ENCODE measurements at places on chromosomes 4 and X.

GRCh38 chrX:37315511-37316248, 33.5 kb upstream of the PRRG1 start:
- DNase-seq = no peak

DNA sequence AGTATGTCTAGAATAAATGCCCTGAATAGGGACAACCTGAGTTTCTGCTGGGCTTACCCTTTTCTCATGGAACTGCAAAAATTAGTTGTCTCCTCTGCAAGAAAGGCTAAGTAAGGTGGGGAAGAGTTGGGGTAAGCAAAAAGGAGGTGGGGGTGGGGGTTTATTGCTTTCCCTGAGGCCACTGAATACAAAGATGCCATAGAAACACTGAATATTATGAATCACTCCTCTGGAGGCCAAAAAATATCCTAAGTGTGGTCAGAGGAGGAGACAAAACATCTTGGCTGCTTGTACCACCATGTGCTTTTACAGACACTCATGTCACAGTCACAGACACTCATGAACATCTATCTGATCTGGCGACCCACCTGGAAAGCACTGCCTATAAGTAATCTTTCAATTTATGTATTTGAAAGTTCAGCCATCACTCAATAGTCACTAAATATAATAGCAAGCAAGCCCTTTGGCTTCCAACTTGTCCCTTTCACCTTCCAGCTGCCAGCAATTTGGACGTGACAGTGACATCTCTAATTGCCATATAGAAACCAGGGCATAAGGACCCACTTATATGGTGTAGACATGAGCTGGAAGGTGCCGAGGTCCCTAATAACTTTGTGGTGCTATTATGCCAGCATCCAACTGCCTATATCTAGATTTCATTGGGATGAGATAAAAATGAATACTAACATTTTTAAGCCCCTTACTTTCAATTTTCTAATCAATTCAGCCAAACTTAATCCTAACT, 122.7 kb upstream of the CBR4 start:
- no peak for DNase-seq

DNA sequence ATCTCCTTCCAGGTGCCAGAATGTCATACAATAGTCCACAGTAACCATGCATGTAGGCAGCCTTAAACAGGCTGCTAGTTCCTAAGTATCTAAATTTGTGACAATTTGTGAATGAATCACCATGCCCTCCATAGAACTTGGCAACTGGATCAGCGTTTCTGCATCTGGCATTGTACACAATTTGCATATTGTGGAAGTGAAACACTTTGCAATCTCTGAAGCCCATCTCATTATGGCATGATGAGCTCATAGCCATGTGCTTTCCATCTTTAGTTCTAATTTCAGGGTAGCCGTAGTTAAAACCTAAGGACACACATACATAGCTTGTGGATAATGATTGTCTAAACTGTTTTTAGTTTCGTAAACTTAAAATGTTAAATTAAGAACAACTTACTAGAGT, 573.6 kb downstream of the PPP4R3C start:
- DNase-seq = no peak

- DNase-seq = no peak
These were observed 60.5 kb downstream of the MSX1 start for GRCh38 chr4:4919927-4920326.

GRCh38 chr4:87804871-87805270, 5.5 kb downstream of the IBSP start:
- DNase-seq = no peak

DNA sequence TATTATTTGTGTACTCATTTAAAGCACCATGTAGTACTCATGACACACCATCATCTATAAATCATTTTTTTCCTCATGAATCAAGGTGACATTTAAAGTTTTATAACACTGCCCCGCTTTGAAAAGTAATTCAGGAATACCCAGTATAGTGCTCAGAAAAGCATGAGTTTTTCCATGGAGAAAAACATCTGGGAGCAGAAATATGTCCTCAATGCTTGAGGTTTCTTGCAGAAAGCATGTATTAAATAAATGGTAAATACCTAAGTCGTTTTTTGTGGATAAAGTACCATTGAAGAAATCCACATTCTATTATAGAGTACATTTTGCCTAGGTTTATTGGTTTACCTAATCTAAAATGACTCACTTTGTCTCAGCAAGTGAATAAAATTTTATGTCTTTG, 66.2 kb downstream of the UBA6 start:
- DNase-seq = no peak

- DNase-seq = no peak
These were observed 115.4 kb downstream of the PARM1 start for GRCh38 chr4:75048208-75048879.

- DNase-seq = no peak
These were observed 143.8 kb downstream of the FBXW7 start for GRCh38 chr4:152392079-152392478.
